Activated effector memory CD4-positive, alpha-beta T cell treated with anti-CD3 and anti-CD28 coated beads, Interleukin-2, amount 50 U/mL, for 16 hours (primary cell): ENCODE measurements at places on chromosomes 1 and 21.

DNA sequence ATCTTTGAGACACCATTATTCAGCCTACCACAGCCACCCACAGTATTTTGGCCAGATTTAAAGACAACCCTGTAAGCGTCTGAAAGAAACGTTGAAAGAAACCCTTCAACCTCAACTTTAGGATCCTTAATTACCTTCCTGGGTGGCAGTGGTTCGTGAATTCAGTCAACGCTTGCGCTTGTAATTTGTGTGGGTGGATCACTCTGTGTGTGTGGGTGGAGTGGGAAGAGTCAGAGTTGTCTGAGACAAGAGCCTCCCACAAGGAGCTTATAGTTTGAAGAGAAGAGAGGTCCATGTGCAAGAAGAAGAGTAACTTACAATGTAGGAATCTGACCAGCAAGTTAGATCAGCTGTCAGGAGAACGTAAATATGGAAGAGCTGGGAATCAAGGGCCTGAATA is 8.4 kb downstream of the COQ8A start:
- no peak for DNase-seq

DNA sequence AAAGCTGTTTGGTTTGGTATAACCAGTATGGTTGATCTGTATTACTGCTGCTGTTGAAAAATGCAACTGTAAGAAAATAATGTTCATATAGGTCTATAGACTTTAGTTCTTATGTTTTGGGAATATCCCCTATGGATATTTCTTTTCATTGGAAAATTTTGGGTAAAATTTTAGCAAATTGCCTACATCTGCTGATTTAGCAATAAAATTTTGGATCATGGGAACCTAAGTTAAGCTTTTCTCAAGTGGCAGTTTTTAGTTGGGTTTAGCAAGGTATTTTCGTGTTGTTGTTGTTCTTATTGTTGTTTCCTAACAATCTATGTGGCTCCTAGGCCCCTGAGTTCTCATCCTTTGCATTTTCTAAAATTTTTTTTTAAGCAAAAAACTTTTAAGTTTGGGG is 167.1 kb downstream of the PHTF1 start:
- DNase-seq: no peak

GRCh38 chr1:198595765-198596164 is 43.1 kb upstream of the PTPRC start:
- DNase-seq: no peak

GRCh38 chr1:116944613-116945012 is 34.9 kb downstream of the PTGFRN start:
- DNase-seq: no peak

DNA sequence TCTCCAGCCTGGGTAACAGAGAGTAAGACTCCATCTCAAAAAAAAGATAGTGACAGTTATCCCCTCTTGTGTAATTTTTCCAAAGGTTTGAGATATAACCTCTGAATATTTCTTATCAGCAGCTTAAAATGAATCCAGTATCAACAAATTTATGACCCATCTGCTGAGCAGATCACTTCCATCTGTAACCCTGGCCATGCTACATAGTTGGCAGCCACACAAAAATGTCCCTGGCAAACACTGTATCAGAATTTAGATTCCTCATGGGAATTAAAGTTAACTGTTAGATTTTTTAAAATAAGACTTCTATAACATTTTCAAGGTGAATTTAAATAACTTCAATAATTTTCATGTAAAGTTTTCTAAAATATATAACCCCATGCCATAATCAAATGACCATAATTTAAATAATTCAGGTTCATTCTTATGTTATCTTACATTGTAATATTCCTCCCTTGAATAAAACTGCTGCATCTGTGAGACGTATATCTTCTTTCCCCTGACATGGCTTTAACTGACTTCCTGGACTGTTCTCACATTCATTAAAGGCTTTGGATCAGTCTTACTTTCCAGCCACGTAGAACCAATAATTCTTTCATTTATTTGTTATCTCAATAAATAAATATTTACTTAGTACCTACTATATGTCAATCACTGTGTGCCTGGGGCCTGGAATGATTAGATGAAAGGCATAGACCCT is 5.3 kb upstream of the PRPF38B start:
- DNase-seq: no peak

DNA sequence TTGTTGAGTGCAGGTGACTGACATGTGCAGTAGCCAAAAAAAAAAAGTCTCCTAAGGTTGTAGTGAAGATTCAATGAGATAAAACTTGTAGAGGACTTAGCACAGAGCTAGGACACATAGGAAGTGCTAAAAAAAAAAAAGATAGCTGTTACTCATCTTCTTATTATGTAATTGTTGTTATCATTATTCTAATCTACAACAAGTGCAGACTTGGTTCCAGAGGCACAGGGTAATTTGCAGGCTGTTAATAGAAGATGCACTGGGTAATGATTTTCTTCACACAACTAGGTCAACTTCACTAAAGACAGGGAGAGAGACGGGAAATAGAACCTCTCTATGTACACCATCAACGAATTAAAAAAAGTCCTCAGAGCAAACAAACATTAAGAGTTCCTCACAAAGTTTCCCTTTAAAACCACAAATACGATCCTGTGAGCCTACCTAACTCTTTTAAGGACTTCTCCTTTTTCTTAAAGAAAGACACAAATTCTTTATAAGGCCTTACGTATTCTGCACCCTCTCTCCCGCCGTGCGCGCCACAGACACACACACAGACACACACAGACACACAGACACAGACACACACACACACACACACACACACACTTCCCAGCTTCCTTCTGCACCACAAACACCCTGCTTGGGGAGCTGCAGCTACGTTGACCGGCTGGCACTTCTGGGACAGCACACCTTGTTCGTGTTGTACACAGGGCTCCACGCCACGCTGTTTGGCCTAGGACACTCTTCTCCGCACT is 49.8 kb upstream of the GADD45A start:
- DNase-seq: no peak

GRCh38 chr21:42559326-42559725 is 45.7 kb downstream of the SLC37A1 start:
- peak; percentile 45 for DNase-seq

DNA sequence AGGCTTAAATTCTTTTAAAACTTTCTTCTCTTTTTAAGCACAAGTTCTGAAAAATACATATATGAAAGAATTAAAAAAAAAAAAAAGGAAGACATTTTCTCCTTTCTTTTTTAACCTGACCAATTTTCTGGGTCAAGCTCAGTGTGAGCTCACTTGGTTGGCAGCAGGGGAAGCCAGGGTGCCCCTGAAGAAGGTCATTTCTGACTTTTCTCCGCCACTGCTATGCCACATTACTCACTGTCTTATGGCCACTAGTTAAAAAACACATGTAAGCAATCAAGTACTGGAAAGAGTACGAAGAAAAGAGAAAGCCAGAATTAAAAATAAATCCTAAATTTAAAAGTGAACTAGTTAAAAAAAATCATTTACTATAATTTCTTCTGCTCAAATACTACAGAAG is 275.0 kb downstream of the NEGR1 start:
- no peak for DNase-seq

DNA sequence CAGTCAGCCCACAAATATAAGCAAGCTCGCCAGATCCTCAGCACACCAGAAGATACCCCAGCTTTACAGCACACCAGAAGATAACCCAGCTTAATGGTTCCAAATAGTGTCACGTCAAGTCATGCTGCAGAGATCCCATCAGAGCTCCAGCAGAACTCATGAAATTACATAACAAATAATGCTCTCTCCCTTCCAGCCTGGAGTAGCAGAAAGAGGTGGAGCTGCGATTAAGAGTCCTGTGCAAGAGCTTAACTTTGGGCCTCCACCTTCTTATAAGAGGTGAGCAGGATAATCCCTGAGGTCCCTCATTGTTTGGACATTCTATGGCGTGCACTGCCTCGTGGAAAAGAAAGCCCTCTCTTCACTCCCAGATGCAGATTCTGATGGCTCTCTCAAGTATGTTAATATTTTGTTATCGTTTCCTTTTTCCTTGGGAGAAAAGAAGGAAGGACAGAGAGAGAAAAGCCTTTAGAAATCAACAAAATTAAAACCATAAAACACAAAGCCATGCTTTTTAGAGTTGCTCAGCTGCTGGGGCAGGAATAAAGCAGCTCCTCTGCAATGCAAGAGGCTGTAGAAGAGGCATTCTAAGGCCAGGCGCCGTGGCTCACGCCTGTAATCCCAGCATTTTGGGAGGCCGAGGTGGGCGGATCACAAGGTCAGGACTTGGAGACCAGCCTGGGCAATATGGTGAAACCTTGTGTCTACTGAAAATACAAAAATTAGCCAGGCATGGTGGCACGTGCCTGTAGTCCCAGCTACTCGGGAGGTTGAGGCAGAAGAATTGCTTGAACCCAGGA is 59.1 kb downstream of the GLUL start:
- DNase-seq: no peak

- no peak for DNase-seq
These were observed 407.4 kb downstream of the RWDD3 start for GRCh38 chr1:95641386-95641785.

- DNase-seq: no peak
These were observed 164.7 kb upstream of the CHRM3 start for GRCh38 chr1:239221656-239222055.
